ENCODE measurements at places on chromosomes 6 and 20.

- no peak for DNase-seq
Measured at GRCh38 chr6:77123527-77123926, 339.8 kb downstream of the HTR1B start.

GRCh38 chr20:2298701-2299100 lies 2.9 kb downstream of the TGM3 start:
- no peak for DNase-seq

GRCh38 chr6:167487749-167488664 lies 163.1 kb downstream of the TTLL2 start:
- DNase-seq: no peak

DNA sequence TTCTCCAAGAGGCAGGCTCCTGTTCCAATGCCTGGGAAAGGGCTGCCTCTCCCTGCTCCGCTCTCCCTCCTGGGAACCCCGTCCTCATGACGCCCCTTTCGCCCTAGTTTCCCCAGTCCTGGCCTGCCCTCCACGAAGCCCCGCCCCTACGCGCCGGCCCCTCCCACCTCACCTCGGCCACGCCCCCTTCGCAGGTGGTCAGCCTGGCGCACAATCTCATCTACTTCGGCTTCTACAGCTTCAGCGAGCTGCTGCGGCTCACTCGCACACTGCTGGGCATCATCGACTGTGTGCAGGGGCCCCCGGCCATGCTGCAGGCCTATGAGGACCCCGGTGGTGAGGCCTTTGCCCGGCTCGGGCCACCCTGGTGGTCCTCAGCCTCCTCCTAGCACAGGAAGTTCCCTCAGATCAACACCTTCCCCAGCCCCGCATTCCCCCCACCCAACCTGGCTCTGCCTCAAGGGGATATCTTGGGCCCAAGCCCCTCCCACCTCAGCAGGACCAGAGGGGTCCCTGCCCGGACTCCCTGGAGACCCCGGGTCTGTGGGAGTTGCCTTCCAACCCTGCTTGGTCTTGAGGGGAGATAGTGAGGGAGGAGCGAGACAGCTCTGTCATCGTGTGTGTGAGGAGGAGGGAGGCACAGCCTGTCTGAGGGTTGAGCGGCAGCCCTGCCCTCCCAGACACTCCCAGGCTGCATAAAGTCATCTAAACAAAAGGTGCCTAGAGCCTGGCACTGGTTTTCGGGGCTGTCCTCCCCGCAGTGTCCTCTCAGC lies 40.3 kb downstream of the UQCC2 start:
- DNase-seq: no peak

GRCh38 chr6:109477725-109478124 lies 5.3 kb downstream of the ZBTB24 start:
- DNase-seq: no peak

- DNase-seq: no peak
Measured at GRCh38 chr6:165936096-165936495, 231.6 kb downstream of the TBXT start.

DNA sequence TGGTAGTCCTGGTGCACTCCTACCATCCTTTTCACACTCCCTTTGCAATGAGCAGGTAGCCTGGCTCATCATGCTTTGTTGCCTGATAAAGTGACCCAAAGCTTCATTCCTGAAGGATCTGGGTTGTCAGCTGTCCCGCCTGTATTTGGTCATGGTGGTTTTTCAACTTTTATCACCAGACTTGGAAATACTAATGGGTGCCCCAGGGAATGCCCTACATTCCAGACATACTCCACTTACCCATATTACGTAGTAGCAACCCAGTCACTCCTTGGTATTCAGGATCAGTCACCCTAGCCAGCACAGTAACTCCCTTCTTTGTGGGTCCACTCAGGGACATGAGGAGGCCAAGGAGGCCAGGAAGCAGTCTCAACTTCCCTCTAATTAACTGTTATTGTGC lies 199.2 kb downstream of the MAFB start:
- DNase-seq: no peak

DNA sequence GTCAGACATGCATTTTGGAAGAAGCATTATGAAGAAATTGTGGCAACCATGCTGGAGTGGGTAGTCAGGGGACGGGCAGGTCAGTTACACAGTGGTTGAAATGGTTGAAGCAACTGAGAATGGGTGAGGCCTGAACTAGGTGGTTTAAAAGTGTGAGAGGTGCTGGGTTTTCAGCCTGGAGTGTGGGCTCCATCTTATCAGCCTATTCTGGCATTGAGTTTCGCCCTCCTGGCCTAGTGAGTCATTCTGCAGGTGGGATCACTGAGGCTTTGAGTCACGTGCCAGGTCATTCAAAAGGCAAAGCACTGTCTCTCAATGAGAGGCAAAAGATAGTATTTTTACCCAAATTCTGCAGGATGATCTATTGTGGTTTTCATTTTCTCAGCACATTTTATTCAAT lies 181.9 kb upstream of the CHD6 start:
- DNase-seq: no peak

DNA sequence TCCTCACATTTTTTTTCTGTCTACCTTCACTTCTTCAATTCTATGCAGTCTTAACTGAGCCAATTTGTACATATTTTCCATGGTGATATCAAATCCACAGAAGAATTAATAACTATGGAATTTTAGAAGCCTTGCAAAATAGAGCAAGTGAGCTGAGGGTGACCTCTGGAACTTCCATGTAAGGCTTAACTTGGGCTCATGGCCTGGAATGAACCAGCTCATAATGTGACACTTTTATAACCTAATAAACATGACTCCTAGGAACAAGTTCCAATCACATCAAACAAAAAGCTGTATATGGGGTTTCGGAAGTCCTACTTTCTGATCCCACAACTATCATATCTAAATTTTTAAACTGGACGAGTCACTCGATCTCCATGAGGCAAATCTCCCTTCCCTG lies 232.4 kb downstream of the FOXA2 start:
- DNase-seq: no peak

DNA sequence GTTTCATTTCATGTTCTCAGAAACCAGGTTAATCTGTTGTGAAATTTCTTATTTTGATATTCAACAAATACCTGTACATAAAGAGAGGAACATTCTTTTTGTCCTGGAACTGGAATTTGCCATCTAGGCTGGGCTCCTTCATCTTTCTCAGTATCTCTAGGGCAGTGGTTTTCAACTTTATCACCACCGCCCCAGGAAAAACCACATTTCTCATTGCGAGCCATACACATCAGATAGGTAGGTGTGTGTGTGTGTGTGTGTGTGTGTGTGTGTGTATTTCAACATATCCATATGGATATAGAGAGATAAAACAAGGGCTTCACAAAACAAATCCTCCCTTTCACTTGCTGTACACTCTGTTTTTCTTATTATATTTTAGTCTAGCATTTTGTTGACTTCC lies 24.1 kb downstream of the BFSP1 start:
- peak; percentile 92 for DNase-seq

DNA sequence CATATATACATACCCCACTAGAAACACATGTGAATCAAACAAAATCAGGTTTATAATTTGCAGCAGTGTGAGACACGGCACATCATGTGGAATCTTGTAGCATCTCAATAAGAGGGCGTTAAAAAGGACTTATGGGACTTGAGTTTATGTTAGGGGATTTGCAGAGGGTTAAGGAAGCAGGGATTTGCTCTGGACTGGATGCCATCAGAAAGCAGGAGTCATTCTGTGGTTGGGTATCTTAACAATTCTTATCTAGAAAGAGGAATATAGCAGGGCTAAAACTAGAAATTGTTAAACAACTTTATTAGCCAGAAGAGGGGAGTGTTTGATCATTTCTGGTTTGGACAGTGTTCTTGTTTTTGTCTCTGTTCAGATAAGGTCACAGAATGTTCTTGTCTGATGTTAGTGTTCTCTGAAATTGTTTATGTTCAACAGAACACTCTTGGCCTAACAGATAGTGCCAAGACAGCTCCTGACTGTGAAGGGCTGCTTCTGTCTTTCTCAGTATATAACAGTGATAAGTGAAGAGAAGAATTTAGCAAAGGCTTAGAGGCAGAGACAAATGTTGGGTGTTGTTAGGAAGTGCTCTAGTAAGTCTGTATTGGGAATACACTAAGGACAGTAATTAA lies 39.2 kb downstream of the LIN28B start:
- DNase-seq: peak; percentile 12

GRCh38 chr20:4605166-4605565 lies 116.5 kb upstream of the PRND start:
- no peak for DNase-seq

GRCh38 chr6:88301888-88302768 lies 136.0 kb upstream of the CNR1 start:
- peak; percentile 65 for DNase-seq

- no peak for DNase-seq
Measured at GRCh38 chr20:15119852-15120487, 782.6 kb upstream of the FLRT3 start.

DNA sequence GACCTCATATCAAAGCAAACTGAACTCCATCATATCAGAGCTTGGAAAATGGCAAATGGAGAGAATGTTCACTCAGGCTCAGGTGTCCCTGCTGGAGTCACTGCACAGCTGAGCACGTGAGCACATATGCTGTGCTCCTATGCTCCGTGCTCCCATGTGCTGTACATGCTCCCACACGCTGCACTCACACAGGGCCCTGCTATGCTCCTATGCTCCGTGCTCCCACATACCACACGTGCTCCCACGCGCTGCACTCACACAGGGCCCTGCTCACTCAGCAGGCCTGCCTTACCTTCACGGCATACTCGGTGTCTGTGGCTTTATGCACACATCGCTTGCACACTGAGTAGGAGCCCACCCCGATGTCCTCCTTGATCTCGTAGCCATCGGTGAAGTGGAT lies 65.7 kb upstream of the MPC1 start:
- DNase-seq: no peak

GRCh38 chr6:32472781-32473375 lies 33.2 kb downstream of the HLA-DRA start:
- no peak for DNase-seq

- DNase-seq: no peak
Measured at GRCh38 chr6:36525346-36525745, 21.9 kb downstream of the STK38 start.

DNA sequence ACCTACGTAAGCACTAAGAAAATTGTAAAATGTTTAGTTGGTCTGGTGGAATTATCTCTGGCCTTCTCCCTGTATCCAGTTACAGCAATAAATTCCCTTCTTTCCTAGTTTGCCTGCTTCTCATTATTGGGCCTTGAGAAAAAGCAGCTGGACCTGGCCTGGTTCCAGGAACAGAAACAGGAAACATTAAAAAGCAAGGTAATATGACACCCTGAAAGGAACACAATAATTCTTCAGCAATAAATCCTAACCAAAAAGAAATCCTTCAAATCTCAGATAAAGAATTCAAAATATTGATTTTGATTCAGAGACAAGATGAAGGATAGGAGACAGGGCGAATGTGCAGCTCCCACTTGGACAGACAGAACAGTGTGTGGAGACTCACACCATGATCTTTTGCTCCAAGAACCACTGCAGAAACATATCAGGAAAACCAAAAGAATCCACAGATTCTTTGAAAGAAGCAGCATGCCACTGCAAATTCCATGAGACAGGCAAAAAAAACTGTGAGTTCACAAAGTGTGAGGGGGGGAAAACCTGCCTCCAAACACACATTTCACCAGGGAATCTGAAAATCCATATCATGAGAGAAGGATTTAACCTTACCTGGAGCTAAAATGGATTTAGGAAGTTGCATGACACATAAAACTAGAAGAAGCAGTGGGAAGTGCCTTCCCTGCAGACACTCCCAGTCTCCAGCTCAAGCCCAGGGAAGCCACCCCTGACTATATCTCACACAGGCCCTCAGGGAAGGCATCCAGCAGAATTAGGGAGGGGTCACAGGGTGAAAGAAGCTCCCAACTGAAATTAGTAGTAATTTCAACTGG lies 28.9 kb downstream of the TREM1 start:
- no peak for DNase-seq
